OCI-LY7 (cell line): ENCODE measurements at places on chromosomes 2 and 18. TPM values are rescaled to one million over a fixed set of nuclear protein-coding genes. Genes with fewer than 3 reads are reported as not detected.

Gene RBM43
- 0.83 and 0.91 TPM in 2 replicates for total RNA-seq

Gene KRCC1
- total RNA-seq, result 26.6 and 31.7 TPM in 2 replicates

Gene LCT
- 0.09 and 0.15 TPM in 2 replicates for total RNA-seq

Gene DNAH7
- total RNA-seq, result not detected in 2 replicates

Gene SCN7A
- total RNA-seq, result not detected in 2 replicates

Gene REG1A
- not detected in 2 replicates for total RNA-seq

Gene ANKRD62
- 7.1 and 7.3 TPM in 2 replicates for total RNA-seq

Gene RAPGEF4
- total RNA-seq, result 0.46 and 0.55 TPM in 2 replicates

Gene CNGA3
- total RNA-seq, result not detected in 2 replicates

Gene RAB6C
- not detected in 2 replicates for total RNA-seq

Gene UGT1A9
- not detected in 2 replicates for total RNA-seq
